Stimulated activated CD4-positive, alpha-beta T cell treated with anti-CD3 and anti-CD28 coated beads, Interleukin-12 subunit alpha, Interleukin-12 subunit beta, amount 100 ng/mL, for 24 hours (primary cell): ENCODE measurements at places on chromosomes 3 and 15.

- no peak for DNase-seq
These were observed 124.3 kb downstream of the LRIG1 start for GRCh38 chr3:66376568-66376967.

DNA sequence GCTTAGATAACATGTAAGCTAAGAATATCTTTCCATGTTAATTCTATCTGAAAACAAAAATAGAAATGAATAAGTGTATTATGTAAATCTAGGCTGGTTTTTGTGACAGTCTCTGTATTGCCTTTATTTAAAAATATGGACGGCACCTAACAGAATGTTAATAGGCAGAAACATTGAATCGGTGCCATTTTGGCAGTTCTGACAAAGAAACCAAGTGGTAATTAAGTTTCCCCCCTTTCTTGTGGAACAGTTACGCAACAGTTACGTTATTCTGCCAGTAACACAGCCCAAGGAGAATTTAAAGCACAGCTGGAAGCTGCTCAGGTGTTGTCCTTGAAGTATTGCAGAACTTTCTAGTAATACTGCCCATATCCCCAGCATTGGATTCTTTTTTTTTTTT, 21.5 kb downstream of the LARS2 start:
- no peak for DNase-seq

DNA sequence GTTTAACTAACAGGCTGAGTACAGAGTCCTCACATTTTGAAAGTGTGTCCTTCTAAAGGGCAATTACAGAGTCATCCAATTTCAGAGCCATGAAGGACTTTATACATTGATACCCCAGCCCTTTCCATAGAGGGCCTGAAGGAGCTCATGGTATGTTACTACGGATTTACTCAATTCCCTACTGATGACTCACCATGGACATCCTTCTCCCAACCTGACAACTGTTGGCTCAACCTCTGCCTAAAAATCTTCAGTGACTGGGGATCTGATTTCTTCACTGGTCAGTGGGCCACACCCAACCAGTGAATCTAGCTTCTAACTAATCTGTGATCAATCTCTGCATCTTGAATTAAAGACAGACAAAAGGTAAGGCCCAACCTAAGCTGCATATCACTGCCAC, 963.4 kb upstream of the CFAP20DC start:
- no peak for DNase-seq

DNA sequence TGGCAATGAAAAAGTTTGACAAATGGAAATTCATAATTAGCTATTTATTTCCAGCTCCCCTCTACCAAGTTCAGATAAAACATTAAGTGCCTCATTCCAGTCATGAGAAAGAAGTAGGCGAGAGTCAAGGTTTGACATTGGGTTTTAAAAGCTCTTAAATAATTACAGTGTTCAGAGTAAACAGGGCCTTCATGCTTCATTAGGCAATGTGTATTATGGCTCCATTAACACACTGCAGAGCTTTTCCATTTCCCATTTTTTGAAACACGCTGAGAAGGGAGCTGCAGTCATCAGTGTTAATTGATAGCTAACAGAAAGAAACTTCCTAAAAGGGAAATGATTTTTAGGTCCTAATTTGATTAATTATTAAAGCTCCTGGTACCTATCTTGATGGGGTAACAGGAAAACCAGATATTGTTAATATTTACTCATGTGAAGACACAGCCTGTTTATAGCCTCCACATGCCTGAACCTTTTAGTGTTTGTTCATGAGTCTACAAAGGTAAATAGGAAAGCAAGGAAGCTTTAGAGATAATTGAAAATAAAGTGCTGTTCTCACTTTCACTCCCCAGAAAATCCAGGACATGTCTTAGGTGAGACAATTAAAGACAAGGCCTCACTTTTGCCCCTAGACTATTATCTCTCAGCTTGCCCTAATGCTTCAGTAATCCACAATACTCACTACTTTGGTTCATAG, 28.7 kb downstream of the SST start:
- no peak for DNase-seq

- DNase-seq = no peak
These were observed 168.1 kb upstream of the OSTN start for GRCh38 chr3:191030929-191031328.

GRCh38 chr3:100535610-100535943, 43.2 kb downstream of the TMEM45A start:
- DNase-seq = no peak

DNA sequence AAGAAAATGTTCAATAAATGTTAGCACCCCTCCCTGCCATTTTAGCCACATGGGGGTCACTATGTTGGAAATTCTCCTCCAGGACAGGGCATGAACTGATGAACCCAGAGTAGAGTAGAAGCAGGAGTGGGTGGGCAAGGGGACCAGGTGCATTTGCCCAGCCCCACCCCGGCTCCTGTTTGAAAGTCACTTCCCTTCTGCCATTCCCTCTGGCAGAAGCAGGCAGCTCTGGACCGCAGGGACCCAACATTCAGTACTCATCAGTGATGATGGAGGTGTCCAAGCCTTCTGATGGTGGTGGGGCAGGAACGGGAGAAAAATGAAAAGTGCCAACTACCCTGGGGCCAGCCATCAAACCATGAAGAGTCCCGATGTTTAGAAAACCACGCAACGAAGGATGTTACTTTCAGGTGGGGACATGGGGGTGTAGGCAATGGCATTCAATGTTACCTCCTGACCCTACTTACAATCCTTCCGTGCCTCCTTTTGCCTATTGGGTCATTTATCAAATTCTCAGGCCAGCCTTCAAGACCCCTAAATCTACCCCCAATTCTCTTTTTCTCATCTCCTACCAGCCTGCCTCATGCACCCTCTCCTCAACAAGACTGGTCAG, 17.2 kb downstream of the UBAP1L start:
- DNase-seq = no peak

- no peak for DNase-seq
These were observed 22.7 kb downstream of the CPEB1 start for GRCh38 chr15:82624438-82624837.

GRCh38 chr15:70342141-70342540, 244.4 kb upstream of the TLE3 start:
- no peak for DNase-seq

DNA sequence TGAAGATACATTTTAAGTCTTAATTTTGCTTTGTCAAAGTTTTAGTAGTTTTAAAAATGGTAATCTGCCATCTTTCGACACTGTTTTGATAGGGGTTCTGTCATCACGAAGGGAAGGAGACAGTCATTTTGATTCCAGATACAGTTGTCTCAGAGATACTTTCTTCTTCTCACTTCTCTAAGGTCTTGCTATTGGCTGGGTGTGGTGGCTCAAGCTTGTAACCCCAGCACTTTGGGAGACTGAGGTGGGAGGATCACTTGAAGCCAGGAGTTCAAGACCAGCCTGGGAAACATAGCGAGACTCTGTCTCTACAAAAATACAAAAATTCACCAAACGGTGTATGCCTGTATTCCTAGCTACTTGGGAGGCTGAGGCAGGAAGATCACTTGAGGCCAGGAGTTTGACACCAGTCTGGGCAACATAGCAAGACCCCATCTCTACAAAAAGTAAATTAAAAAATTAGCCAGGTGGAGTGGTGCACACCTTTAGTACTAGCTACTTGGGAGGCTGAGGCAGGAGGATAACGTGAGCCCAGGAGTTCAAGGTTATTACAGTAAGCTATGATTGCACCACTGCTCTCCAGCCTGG, 3.3 kb downstream of the RAB8B start:
- DNase-seq = no peak

- DNase-seq = no peak
These were observed 441.9 kb upstream of the MDFIC2 start for GRCh38 chr3:70754314-70754713.

DNA sequence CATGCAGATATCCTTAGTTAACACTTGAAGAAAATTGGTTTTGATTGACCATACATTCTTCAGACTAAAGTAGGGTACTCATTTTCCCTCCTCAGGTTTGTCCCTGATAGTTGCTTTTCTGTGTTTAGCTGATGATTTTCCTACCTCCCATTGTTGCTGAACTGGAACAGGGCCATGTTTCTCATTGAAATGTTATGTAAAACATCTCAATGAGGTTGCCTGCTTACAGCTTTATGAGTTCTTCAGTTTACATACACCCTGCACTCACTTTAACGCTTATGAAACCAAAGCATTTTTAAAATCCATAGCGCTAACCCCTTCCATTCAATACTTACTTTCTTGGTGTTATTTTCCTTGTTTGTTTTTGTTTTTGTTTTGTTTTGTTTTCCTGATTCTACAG, 61.9 kb downstream of the HMG20A start:
- DNase-seq = no peak

DNA sequence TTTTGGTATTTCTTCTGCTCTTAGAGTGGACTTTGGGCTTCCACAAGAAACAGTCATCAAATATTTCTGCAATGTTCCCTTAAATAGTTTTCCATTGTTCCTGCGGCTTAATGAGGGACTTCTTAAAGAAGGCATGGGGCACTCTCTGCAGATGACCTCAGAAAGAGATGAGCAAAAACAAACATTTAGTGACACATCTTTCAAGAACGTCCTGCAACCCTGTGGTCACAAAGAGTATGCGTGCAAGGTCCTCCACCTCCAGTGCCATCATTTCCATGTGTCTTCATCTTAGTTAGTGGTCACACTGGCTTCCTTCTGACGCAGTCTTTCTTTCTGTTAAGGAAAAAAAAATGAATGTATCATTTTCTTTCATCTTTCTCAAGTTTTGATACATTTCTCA, 56.2 kb downstream of the GREM1 start:
- DNase-seq = no peak
